ENCODE measurements at places on chromosomes 1 and 21.

GRCh38 chr1:51331206-51332100 is 1.1 kb upstream of the TTC39A start:
- H3K27me3 ChIP-seq, result peaks cover 38% of the 10 kb centered on the region
- DNase-seq, result no peak
- peaks cover 9% of the 10 kb centered on the region for H3K4me1 ChIP-seq

- H3K4me3 ChIP-seq, result no peak overlapping the region
- H3K4me1 ChIP-seq, result no peaks in the 10 kb centered on the region
- H3K36me3 ChIP-seq, result peaks cover 55% of the 10 kb centered on the region
- no peak for DNase-seq
- H3K27me3 ChIP-seq, result no peaks in the 10 kb centered on the region
These were observed 16.9 kb downstream of the PSMB4 start for GRCh38 chr1:151416231-151416630.

DNA sequence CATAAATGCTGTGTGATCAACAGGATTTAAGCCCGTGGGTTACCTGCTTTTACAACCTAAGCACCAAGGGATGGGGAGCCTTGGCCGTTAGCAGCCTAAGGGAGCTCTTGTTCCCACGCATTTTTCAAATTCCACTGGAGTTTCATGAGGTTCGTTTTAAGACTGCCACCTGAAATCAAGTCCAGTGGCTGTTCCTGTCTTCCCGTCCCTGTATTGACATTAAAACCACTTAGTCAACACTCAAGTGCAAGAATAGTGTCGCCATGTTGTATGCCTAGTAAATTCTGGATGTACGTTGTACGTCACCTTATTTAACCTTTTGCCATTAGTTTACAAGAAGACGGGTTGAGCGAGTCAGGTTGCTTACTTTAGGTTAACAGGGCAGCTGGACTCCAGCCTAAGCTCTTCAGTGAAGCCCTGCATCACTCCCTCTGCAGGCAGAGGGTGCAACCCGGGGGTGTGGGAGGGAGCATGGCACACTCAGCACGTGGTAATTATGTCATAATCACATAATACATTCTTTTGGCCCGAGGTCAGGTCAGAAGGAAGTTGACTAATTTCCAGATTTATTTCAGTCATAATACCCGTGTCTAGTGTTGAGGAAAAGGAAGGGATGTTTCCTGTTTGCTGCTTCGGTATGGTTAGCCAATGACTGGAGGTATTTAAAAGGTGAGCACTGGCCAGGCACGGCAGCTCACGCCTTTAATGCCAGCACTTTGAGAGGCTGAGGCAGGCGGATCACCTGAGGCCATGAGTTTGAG is 42.5 kb downstream of the CNST start:
- peaks cover 42% of the 10 kb centered on the region for H3K4me1 ChIP-seq
- no peak for DNase-seq
- H3K27ac ChIP-seq, result no peak overlapping the region

DNA sequence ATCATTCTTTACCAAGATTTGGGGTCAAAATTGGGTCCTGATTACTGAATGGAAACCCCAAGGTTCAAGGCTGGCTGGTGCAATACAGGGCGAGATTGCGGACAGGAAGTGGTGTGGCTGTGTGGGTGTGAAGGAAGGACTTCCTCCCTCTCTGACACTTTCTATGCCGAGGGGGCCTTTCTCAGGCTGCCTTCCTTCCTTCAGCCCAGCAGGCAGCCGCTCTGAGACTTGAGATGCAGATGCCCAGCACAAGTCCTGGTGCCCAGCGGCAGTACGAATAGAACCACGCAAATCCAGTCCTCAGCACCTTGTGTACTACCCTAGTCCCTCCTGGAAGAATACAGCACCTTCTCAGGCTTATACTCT is 16.3 kb downstream of the BATF3 start:
- peak overlapping the region; percentile 82 for H3K27ac ChIP-seq
- H3K4me3 ChIP-seq, result peak overlapping the region; percentile 69
- DNase-seq, result no peak
- no peaks in the 10 kb centered on the region for H3K36me3 ChIP-seq
- peaks cover 39% of the 10 kb centered on the region for H3K4me1 ChIP-seq

GRCh38 chr1:76607717-76608116 is 259.6 kb upstream of the ST6GALNAC5 start:
- H3K27me3 ChIP-seq, result no peaks in the 10 kb centered on the region
- DNase-seq, result no peak
- H3K36me3 ChIP-seq, result no peaks in the 10 kb centered on the region
- H3K27ac ChIP-seq, result no peak overlapping the region
- H3K4me1 ChIP-seq, result no peaks in the 10 kb centered on the region
- no peak overlapping the region for H3K4me3 ChIP-seq

- no peak overlapping the region for H3K4me3 ChIP-seq
- H3K27me3 ChIP-seq, result no peaks in the 10 kb centered on the region
- peaks cover 2% of the 10 kb centered on the region for H3K36me3 ChIP-seq
- no peak overlapping the region for H3K27ac ChIP-seq
These were observed 59.3 kb downstream of the PLPP3 start for GRCh38 chr1:56520016-56520601.

- H3K36me3 ChIP-seq, result no peaks in the 10 kb centered on the region
- H3K27ac ChIP-seq, result no peak overlapping the region
- H3K4me3 ChIP-seq, result no peak overlapping the region
- no peaks in the 10 kb centered on the region for H3K4me1 ChIP-seq
These were observed 714.3 kb downstream of the MATN1 start for GRCh38 chr1:30008998-30009657.

DNA sequence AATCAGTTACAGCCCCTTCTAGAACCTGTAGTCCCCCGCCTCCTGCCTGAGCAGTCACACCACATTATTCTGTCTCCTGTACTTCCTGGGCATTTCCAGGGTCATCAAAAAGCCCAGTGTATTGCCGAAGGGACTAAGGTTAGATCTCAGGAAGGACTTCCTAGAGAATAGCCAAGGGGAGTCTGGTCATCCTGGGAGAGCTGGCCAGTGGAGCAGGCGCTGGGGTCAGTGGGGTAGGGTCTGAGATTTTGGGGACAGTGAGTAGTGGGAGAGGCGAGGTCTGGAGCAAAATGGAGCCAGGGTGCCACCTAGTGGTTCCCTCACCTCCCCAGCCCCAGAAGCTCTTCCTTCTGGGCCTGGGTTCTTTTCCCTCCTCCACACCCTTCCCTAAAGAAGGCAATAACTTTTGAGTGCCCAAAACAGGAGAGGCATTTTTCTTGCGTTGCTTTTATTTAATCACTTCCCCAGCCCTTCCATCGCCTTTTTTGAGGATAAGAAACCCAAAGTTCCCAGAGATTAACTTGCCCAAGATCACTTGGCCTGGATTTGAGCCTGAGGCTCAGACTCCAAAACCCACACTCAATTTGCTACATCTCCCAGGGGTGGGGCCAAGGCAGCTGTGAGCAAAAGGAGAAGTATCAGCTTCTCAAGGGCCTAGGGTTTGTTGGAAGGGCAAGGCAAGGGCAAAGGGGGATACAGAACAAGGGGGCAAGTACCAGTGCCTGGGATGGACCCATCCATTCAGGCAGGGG is 7.3 kb upstream of the PMVK start:
- H3K4me1 ChIP-seq, result peaks cover 65% of the 10 kb centered on the region
- H3K36me3 ChIP-seq, result peaks cover 49% of the 10 kb centered on the region
- peak overlapping the region; percentile 56 for H3K4me3 ChIP-seq
- DNase-seq, result no peak

DNA sequence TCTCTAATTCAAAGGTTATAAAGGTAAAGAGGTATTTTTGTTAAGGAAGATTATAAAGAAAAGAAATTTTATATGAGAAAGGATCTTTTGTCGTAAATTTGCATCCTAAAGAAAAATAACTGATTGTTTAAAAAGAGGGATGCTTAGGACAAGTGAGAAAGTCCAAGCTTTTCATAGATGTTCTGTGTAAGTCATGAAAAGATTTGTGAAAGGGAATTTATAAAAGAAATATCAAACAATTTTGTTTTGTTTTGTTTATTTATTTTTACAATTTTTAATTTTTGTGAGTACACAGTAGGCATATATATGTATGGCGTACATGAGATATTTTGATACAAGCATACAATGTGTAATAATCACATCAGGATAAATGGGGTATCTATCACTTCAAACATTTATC is 145.2 kb downstream of the ADSS2 start:
- no peak overlapping the region for H3K4me3 ChIP-seq
- H3K4me1 ChIP-seq, result no peaks in the 10 kb centered on the region
- no peaks in the 10 kb centered on the region for H3K27me3 ChIP-seq
- DNase-seq, result no peak
- H3K36me3 ChIP-seq, result no peaks in the 10 kb centered on the region
- H3K27ac ChIP-seq, result peak overlapping the region; percentile 15

GRCh38 chr1:218374401-218375353 is 29.5 kb downstream of the TGFB2 start:
- H3K4me3 ChIP-seq, result no peak overlapping the region
- DNase-seq, result no peak
- peaks cover 34% of the 10 kb centered on the region for H3K27me3 ChIP-seq
- peaks cover 9% of the 10 kb centered on the region for H3K4me1 ChIP-seq

- DNase-seq, result no peak
- H3K27me3 ChIP-seq, result no peaks in the 10 kb centered on the region
- no peak overlapping the region for H3K27ac ChIP-seq
- H3K36me3 ChIP-seq, result no peaks in the 10 kb centered on the region
These were observed 53.0 kb downstream of the KIF26B start for GRCh38 chr1:245207801-245208200.

- peaks cover 6% of the 10 kb centered on the region for H3K36me3 ChIP-seq
- DNase-seq, result no peak
- no peak overlapping the region for H3K27ac ChIP-seq
- H3K27me3 ChIP-seq, result peaks cover 62% of the 10 kb centered on the region
- H3K4me1 ChIP-seq, result no peaks in the 10 kb centered on the region
These were observed 11.6 kb upstream of the TTC39A start for GRCh38 chr1:51341876-51342496.

GRCh38 chr1:78591971-78592370 is 28.3 kb upstream of the IFI44L start:
- H3K36me3 ChIP-seq, result no peaks in the 10 kb centered on the region
- H3K27ac ChIP-seq, result no peak overlapping the region
- H3K27me3 ChIP-seq, result no peaks in the 10 kb centered on the region
- no peak for DNase-seq
